ENCODE measurements at places on chromosomes 5 and 9.
A peak's percentile ranks its signal among the peaks of the same experiment; 100 is the strongest.

DNA sequence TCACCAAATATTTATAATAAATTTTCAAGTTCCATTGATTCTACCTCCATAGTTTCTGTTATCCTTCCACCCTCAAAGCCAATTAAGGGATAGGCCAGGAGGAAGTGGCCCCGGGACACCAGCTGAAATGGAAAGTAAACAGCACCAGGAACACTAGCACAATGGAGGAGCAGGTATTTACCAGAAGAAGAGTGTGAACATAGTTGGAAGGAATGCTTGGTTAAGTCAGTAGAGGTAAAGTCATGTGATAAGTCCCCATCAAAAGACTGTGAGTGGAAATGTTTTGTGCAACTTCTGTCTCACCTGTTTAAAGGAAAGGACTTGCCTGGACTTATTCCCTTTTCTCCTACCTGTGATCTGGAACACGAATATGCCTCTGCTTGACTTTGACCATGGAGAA, 146.7 kb upstream of the RAI14 start:
- no peak for DNase-seq

- DNase-seq: no peak
Measured at GRCh38 chr5:107331882-107332281, 338.9 kb downstream of the EFNA5 start.

DNA sequence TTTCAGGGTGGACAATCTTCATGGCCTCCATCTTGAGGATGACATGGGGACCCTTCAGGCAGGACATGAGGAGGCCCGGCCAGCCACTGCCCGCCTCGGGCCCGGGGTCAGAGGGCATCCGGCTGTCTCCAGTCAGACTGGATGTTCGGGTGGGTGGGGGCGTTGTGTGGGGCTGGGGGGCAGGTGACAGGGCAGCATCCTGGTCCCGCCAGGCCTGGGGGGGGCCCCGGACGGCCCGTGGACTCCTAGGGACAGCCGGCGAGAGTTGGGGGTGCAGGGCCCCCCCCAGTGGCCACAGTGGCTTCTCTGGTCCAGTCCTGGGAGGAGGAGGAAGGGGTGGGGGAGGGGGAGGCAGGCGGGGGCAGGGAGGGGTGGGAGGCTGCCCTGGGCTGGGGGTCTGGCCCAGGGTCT, 940 bp downstream of the RNF208 start:
- no peak for DNase-seq

- no peak for DNase-seq
Measured at GRCh38 chr5:112915831-112916230, 6.2 kb downstream of the REEP5 start.

DNA sequence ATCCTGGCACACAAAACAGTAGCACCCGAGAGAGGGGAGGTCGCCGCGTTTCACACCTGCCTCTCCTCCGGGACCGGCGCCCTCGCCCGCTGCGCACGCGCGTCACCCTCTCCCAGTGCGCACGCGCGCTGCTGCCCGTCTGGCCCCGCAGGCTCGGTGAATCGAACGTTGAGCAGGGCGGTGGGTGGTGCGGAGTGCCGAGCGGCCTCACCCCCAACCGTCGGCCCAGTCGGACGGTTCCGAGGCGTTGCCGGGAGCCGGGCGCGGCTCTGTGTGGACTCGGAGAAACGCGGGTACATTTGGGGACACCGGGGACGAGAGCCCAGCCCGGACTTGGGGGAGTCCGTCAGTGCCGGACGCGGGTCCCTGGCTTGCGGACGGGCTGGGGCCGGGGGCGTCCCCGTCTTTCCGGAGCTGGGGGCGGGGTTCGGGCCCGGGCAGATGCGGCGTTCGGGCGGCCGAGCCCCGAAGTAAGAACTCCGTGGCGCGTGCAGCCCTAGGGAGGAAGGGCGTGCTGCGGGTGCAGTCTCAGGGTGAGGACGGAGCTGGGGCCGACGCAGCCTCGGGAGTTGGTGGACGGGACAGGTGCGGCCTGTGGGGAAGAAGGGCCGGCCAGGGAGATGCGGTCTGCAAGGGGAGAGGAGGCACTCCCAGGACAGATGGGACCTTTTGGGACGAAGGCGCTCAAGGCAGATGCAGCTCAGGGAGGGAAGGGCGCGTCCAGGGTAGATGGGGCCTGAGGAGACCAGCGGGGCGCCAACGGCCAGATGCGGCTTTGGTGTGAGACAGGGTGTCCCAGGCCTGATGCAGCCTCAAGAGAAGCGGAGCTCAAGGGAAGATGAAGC, at the start of gene POMT1:
Gene POMT1 (plus strand): TSS at position 138 of the 845 bp plus-strand sequence. CDS start 1,301 bp downstream, outside the sequence.
- peak; percentile 96 for DNase-seq

- DNase-seq: no peak
Measured at GRCh38 chr5:145936401-145937131, at the start of gene SH3RF2. Gene SH3RF2 (plus strand): TSS chr5:145936578. CDS start chr5:145937929, 1,351 bp downstream.

DNA sequence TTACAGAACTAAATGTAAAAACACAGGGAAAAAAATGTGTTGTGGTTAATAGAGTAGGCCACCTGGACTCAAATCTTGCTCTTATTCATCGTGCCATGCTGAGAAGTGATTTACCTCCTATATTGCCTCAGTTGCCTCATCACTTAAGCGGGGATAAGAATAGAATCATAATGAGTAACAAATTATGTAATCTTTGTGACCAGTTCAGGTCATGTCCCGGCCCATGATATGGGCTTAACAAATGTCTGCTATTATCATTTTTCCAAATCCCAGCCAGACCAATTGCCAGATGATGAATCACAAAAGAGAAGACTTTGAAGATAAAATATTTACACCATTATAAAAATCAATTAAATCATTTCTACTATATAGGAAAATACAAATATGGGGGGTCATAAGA, 89.8 kb downstream of the CDH6 start:
- DNase-seq: no peak

DNA sequence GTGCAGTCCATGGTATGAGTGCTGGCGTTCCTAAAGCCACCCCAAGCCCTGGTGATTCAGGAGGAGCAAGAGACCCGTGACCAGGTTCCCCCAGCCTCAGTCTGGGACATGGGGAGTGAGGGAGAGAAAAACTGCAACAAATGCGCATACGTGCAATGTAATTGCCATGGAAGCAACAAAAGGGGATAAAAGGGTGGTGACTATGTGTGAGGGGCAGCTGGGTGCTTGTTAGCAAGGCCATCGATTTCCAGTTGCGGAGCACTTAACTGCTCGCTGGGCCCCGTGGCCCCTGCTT, 709 bp upstream of the SH3PXD2B start:
- no peak for DNase-seq

- DNase-seq: no peak
Measured at GRCh38 chr9:128902351-128903078, 18.3 kb upstream of the PHYHD1 start.

GRCh38 chr5:173435447-173435846, 107.2 kb upstream of the STC2 start:
- no peak for DNase-seq

DNA sequence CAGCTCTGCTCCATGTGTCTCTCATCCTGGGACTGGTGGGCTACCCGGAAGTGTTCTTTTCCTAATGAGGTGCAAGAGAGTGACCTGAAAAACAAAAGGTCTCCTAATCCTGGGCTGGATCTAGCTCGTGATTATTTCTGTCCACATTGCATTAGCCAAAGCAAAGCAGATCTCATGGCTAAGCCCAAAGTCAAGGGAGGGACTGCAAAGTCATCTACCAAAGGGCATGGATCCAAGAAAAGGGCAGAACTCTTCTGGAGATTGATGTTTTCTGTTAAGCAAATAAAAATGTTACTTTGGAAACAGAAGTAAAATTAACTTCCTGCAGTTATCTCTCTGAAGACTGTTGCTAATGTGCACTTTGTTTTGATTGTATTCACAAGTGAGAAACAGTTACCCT, 225.2 kb downstream of the CFAP90 start:
- no peak for DNase-seq

DNA sequence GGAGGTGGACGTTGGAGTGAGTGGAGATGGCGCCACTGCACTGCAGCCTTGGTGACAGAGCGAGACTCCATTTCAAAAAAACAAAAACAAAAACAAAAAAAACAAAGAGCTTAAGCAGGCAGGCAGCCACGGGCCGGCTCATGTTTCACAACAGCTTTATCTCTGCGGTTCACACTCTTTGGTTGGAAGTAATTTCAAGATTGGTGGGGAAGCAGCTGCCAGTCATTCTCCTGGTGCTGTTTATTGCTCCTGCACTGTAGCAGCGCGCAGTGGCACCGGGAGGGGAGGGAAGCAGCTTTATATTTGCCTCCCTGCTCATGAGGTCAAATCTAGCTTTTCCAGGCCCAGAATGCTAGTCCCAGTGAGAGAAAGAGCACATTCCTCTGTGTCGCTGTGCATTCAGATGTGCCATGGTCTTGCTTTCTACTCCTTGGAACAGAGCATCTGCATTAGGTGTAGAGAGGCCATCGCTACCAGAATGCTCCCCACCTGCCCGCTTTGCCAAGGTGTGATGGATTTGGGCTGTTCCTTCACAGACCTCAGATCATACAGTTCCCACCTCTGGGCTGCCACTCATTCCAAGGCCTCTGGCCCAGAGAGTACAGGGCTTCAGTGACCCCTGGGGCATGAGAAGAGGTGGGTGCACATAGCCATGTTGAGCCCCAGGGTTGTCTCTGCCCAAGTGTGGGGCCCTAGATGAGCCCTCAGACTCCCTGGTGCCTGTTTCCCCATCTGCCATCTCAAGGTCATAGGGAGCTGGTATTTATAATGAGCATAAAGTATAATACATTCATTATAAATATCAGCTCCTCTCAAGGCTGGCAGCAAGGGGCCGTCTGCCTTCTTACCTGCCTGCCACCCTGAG, 270.4 kb downstream of the MED10 start:
- no peak for DNase-seq

DNA sequence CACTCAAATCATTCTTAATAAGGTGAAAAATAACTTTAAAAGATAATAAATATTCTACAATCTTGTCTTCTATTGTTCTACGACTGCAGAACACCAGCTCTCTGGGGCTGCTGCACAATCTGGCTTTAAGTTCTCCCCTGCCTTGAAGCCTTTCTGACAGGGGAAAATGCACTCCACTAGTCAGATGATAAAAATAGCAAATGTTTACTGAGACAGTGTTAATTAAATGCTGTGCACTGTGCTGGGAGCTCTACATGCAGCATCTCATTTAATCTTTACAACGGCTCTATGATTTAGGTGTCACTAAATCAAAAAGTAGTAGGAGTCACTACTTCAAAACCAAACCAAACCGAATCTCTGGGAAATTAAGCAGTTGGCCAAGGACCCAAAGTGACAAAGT, 132.7 kb downstream of the SLIT3 start:
- no peak for DNase-seq

DNA sequence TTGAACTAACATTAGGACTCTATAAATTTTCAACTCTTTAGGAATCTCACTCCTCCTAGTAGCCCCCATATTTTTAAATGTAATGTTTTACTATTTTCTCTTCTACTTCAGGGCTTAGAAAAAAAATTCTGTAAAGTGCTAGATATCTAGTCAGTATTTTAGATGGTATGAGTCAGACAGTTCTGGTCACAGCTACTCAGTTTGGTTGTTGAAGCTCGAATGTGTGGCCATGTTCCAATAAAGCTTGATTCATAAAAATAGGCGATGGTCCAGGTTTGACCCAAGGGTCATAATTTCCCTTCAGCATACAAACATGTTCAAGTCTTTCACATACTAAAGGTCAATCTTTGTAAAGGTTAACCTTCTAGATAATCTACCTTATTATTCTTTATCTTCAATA, 566.0 kb upstream of the CDH18 start:
- no peak for DNase-seq

DNA sequence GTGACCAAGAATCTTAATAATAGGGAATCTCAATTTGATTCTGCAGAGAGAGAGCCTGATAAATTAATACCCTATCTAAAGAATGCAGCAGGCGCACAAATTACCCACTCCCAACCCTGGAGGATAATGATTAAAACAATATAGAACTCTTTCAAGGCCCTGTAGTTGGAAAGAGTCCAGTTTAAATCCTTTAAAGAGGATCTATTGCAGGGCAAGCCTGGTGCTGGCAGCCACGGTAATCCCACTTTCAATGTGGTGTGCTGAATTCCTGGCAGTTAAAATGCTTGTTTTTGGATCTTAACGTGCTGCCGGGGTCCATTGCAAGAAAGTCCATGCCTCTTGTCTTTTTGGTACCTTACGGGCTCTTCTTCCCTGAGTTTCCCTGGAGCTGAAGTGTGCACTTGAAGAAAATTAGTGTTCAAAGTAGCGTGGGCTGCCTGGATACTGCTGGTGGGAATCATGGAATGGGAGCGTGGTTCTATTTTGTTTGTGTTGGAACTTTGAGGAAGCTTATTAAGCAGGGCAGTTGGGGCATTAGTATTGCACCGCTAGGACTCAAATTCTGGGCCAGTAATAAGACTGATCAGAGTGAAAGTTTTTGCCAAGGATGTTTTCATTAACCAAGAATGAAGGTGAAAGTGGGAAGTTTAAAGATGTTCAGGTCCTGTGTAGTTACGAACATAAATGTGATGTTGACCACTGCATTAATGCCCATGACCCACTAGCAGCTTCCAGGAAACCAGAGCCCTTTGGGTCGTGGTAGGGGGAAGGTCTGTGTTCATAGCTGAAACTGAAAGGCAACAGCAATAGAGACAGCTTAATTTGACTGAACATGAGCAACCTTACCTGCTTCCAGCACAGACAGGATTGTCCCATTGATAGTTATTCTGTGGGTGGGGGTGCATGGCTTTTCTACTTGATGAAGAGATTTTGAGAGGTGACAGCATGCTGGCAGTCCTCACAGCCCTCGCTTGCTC, 20.8 kb downstream of the MARCHF6 start:
- no peak for DNase-seq

DNA sequence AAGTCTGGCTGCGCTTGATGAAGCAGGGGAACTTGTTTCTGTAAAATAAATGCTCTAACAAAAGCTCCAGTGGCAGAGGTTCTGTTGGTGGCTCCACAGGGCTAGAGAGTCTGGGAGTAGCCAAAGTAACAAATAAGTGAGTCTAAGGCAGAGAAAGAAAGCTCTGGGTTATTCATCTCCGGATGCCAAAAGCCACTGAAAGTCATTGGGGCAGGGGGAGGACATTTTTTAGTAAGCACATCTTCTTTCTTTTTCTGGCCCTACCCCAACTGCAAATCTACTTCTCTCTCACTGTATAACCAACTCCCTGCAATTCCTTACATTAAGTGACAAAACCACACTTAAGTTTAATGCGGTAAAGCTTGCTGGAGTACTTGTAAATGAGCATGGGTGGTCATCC, 141.6 kb downstream of the INSYN2B start:
- no peak for DNase-seq

- DNase-seq: no peak
Measured at GRCh38 chr9:135212961-135213360, 125.5 kb downstream of the OLFM1 start.

DNA sequence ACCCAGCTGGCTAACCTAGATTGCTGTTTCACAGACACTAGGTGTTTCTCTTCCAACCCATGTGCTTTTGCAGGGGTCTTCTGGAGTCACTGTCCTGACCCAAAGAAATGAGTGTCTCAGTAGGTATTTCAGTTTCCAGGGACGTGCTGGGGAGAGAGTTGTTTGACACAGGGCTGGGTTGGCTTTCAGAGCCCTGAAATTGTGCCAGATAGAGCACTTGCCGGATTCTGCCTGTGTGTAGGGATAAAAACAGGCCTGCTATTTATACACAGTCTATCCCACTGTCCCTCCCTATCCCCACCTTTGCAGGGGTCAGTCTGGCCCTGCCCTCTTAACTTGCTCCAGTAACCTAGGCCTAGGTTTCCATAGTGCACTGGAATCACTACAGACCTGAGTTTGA, 957 bp upstream of the HBEGF start:
- DNase-seq: no peak

Measured in posterior cingulate gyrus (tissue), 11 donors.